Hematopoietic multipotent progenitor cell treated with erythropoietin and hydrocortisone succinate and interleukin-3 and kit ligand, for 17 days (in vitro differentiated cells): ENCODE measurements at places on chromosomes 11 and 22.

GRCh38 chr11:40732132-40732531, 727.3 kb downstream of the LRRC4C start:
- no peak for DNase-seq

DNA sequence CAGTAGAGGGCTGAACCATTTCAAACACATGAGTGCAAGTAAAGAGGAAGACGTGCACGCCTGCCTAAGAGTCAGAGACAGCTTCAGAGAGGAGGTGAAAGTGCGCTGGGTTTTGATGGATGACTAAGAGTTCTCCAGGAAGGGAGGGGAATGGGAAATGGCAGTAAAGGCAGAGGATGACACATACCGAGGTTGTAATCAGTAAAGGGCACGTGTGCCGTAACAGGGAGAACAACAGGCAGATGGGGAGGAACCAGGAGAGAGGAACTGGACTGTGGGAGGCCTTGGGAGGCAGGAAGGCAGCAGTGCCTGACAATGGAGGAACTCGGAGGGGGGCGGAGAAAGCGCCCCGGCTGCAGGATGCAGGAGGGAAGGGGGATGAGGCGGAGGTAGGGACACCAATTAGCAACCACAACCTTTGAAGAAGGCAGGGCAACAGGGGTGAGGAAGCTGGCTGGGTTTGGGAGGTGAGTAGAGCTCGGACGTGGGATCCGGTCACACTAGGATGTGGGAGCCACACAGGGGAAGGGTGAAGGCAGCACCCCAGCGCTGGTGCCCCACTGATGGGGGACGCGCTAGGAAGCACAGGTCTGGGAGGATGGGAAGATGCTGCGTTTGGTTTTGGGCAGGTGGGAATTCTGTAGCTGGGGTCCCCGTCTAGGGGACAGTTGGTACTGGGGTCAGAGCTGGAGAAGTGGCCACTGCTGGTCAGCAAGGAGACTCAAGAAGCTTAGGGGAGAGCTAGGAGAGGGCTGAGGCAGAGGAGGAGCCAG, 67.4 kb downstream of the SCUBE1 start:
- no peak for DNase-seq

DNA sequence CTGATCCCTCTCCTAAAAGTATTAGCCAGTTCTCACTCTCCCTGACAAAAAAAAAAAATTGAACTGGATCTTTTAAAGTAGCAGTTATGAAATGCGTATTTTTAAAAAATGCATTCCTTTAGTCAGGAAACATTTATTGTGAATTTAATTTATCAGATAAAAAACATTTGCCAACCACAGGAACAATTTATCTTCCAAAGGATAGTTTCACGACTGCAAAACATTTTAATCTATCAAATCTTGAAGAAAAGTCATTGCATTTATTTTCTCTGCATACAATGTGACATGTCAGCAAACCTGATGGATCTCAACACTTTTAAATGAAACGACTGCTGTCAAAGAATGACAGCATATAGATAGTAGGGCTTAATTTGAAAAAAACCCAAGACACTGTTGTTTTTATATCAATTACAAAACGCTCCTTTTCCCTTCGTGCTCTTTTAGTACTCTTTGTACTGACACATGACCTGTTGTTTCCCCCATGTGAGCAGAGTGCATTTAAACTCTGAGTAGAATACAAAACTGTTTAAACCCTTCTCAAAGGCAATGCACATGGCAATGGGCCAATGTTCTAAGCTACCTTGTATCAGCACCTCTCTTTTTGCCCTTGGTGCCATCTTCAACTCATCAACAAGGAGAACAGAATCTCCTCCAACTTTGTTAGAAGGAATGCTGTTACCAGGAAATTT, 107.0 kb downstream of the ATG16L2 start:
- no peak for DNase-seq

DNA sequence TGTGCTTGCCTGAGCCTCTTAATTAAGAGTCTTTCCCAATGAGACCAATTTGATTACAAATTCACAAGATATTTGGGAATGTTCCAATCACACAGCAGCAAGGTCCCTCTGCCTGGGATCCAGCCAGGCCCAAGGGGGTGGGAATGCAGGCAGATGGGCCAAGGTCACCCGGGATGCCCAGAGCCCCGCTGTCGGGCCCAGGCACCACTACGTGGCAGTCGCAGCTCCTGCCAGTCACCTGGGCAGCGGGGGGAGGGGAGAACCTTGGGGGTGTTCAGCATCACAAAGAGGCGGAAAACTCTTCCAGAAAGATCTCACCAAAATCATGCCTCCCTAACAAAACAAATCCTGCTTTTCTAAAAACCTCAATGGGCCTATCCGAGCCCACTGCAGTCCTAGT, 30.9 kb downstream of the PPM1F start:
- DNase-seq: no peak

DNA sequence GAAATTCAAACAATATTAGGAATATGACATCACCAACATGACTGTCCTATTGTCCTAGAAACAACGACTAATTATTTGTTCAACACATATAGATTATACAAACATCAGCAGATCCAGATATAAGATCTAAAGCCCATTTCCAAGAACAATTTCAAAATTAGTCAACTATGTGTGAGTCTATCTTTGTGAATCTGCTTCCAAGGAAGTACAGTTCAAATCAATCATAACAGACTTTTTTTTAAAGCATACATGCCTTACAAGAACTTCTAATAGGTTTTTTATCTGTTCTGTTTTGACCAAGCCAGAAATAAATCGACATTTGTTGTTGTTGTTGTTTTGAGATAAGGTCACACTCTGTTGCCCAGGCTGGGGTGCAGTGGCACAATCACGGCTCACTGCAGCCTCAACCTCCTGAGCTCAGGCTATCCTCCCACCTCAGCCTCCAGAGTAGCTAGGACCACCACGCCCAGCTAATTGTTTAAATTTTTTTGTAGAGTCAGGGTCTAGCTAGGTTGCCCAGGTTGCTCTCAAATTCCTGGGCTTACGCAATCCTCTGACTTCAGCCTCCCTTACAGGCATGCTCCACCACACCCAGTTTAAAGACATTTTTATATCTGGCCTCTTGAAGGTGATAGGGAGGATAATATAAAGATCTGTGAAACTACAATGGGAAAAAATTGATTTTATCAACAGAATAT, 54.8 kb downstream of the DENND5A start:
- no peak for DNase-seq

DNA sequence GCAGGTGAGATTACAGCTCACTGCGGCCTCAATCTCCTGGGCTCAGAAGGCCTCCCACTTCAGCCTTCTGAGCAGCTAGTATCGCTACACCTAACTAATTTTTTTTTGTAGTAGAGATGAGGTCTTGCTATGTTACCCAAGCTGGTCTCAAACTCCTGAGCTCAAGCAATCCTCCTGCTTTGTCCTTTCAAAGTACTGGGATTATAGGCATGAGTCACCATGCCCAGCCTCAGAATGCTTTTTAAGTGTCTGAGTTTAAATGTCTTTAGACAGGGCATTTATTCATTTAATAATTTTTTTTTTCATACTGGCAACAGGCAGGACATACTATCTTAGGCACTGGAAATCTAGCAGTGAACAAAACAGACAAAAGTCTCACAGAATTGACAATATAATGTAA, 27.7 kb downstream of the LRP4 start:
- no peak for DNase-seq

DNA sequence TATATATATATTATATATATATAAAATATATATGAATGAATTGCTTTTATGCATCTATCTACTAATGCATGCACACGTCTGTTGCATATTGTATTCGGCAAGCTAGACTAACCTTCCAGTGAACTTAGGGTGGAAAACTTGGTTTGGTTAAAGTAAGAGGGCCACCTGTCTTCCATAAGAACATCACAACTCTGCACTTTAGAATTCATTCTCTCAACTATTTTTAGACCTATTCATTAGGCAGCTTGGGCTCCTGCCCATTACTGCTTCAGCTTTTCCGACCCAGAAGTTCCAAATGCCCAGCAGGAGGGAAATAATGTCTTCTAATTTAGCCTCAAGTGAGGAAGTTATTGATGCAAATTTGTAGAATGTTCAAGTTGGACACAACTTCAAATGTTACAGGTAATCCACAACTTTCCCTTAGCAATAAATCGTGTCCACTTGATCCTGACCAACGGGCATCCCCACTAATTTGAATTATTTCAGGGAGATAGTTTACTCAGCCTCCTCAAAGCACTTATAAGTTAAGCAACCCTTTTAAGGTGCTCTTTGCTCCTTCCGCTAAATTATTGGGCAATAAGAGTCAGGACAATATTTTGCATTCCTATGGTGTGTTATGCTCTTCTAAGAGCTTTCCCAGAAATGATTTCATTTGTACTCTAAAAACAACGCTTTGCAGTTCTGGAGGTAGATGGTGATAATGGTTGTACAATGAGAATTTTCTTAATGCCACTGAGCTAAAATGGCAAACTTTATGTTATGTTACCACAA, 132.3 kb downstream of the OPCML start:
- no peak for DNase-seq

DNA sequence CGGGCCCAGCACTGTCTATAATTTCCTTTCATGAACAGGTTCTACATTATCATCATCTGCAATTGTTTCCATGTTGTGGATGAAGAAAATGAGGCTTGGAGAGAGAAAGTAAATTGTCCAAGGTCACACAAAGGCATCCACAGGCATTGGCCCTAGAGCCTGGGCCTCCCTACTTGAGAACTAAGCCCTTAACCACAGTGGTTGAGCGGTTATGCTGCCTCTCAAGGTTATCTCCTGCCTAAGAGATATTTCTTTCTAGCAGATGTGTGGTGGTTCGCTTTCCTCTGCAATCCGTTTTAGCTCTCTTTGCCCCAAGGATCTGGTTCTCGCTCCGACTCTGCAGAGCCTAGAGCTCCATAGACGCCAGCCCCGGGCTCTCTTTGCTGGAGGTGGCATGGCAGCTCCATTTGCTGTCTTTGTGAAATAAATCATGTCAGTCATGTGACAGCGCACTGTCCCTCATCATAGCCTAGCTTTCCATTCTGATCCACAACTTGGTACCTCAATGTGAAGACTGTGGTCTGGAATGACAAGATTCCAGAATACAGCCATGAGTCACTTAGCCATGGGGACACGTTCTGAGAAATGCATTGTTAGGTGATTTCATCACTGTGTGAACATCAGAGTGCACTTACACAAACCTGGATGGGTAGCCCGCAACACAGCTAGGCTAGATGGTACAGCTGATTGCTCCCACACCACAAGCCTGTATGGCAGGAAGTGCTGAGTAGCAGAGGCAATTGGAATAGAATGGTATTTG, 27.2 kb downstream of the RPS6KA4 start:
- DNase-seq: no peak

GRCh38 chr11:83540112-83540675, 254.0 kb upstream of the CCDC90B start:
- no peak for DNase-seq
